ENCODE measurements at places on chromosomes 5 and 9.

DNA sequence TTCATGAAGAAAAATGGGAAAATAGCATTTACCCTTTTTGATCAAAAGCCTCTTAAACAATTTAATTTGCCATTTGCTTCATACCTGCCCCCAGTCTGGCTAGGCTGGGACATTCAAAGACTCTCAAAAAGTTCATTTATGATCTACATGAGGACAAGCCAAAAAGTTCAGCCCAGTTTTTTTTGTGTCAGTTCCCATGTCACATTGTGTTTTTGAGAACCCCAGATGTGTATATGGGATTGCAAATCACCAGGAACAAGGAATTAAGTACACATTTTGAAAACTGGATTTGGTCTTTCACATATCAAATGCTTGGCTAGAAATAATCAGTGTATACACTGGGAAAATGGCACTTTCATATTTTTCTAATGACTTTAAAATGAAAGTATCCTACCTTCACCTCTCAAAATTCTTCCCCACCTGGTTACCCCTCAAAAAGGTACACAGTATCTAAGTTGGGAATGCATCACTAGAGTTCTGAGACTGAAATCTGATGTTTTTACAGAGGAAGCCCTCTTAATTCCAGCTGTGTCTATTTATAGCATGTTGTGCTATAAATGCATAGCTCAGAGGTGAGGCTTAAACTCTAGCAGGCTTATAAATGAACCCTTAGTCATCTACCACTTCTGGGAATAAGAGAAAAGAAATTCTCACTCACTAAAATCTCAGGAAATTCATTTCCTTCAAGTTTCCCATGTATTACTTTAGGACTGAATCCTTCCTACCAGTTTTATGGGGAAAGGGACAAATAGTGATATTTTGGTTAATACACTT is 9.3 kb downstream of the STOM start:
- DNase-seq, result no peak

GRCh38 chr9:122220673-122221182 is 8.0 kb downstream of the LHX6 start:
- no peak for DNase-seq

DNA sequence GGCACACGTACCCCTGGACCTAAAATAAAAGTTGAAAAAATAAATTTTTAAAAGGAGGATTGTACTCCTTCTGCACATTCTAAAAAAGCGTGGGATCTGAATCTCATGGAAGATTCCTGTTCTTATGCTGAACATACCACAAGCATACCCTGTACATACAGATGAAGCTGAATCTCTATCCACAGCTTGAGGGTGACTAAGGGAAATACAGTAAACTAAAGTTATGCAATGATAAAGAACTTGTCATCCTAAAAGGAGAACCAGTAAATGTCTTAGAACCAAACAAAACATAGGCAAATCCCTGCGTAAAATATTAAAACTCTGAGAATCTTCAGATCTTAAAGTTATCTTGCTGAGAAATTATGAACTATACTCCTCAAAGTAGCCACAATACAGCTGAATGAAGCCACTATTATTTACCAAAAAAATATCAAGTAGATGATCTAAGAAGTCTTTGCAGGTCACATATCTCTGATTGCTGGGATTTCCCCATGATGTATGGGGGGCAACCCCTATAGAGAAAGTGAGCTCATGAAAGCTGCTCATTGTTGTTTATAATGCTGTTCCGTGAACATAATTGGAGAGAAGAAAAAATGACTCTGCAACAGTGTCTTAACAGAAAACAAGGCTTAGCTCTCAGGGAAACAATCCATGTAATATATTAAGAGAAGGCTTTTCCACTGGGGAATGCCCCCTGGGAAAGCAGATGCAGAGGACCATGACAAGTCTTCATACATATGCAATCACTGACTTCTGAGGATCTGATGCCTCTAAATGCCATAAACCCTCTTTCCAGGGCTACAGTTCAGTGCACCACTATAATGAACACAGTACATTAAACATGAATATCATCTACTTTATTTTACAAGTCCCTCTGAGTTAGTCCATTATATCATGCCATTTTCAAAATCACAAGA is 210.1 kb downstream of the EPB41L4A start:
- no peak for DNase-seq

- no peak for DNase-seq
Observed at GRCh38 chr9:98289614-98290201, 34.3 kb upstream of the TBC1D2 start.

DNA sequence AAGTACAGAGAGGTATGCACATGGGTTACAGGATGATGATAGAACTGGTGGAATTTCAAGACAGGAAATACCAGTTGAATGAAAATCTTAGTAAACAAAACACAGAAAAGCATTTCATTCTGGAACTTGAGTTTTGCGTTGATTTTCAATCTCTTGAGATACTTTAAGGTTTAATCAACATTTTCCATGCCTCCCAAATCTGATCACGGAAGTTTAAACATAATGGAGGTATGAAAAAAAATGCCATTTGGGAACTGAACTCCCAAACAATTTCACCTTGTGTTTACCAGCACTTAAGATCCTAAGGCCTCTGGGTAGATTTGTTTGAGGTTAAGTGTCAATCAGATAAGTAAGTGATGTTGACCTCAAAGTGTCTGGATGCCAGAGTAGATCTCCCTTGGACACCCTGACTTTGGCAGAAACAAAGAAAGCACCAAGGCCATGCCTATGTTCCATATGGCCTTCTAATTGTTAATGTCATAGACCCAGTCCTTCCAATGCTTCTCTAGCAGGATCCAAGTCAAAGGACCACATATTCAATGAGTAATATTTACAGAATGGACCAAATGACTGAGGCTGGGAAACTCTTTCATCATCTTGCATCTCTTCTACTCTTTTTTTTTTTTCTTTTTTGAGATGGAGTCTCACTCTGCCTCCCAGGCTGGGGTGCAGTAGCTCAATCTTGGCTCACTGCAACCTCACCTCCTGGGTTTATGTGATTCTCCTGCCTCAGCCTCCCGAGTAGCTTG is 216.9 kb downstream of the ARRDC3 start:
- no peak for DNase-seq

- DNase-seq, result no peak
Observed at GRCh38 chr9:72297516-72297915, 67.5 kb downstream of the ZFAND5 start.

- DNase-seq, result no peak
Observed at GRCh38 chr9:107669422-107669821, 179.9 kb upstream of the KLF4 start.

DNA sequence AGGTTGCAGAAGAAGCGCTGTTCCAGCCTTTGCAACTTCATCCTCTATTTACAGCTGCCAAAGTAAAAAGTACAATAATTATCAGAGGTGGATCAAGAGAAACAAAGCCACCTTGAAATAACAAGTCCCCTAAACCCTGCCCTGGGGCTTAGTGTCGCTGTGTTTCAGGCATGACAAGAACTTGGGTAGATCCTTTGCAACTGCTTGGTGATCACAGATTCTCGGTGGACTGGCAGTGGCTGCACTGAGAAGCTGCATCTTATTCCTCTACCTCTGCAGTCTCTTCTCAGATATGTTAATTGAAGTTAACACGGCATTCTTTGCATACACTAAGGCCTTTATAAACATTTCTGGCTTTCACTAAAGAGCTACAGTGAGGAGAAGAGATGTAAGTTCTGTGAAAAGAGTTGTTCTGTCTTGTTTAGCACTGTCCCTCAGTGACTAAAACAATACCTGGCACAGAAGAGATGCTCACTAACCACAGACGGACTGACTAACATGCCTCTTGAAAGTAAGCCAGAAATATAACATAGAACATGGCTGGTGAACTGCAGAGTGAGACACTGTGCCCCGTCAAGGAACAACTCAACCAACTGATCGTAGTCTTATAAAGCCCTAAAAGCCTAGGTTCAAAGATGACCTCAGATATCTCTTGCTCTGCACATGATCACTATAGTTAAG is 144.2 kb downstream of the MLLT3 start:
- no peak for DNase-seq

DNA sequence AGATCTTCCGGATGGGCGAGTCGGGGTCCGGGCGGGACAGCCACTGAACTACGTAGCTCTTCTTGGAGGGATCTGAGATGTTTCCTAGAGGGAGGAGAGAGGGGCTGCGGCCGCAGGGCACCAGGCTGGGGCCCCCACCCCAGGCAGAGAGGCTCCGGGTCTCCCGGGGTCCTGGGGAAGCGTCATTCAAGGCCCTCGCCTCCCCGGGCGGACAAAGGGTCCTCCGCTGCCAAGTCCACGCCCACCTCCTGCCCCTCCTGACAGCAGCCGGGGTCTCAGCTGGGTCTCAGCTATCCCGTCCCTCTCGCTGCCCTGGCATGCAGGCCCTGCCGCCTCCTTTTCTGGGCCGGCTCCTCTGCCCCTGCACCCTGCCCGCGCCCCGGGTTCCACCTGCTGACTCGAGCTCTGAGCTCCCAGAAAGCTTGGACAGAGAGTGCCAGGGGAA is 61.5 kb downstream of the ZNF354C start:
- DNase-seq, result no peak

- DNase-seq, result no peak
Observed at GRCh38 chr5:152337484-152337883, 67.6 kb downstream of the NMUR2 start.

DNA sequence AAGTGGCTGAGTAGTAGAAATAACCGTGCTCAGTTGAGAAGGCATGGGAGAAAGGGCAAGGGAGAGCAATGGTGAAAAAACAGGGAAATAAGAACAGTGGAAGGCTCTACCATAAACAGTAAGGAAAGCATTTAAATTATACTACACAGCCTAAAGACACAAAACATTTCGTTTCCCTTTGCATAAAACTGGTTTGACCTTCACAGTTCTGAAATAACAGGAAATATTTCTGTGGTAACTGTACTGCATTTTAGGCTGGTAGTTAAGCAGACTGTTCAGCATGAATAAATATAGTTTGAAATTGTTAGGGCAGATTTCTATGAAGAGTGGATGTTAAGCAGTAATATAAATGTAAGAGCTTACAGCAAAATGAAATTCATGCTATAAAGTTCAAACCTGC is 147.5 kb downstream of the CSNK1G3 start:
- no peak for DNase-seq

DNA sequence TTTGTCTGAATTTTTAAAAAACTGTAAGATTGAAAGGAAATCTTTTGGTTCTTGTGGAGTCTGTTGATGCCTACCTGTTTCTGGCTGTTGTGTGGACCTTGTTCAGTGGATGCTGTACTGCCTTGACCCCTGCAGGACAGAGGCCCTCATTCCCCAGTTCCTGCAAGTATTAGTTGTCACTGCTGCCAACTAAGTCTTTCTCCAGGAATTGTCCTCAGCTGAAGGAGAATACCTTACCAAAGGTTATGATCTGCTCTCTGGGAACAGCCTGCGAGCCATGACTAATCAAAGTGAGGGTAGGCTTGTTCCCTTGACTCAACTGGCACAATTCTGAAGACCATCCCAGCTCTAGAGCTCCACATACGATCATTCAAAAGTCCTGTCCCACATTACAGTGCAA is 145.3 kb upstream of the FST start:
- DNase-seq, result no peak
